Thoracic aorta (tissue), 2 donors: ENCODE measurements at places on chromosomes 3 and 15. TPM values are rescaled to one million over a fixed set of nuclear protein-coding genes. Genes with fewer than 3 reads are reported as not detected.
A peak's percentile ranks its signal among the peaks of the same experiment; 100 is the strongest.

The COL6A5 gene
- total RNA-seq = not detected

- peaks cover 55% of the 10 kb centered on the region for H3K36me3 ChIP-seq
- no peaks in the 10 kb centered on the region for H3K4me1 ChIP-seq
- no peaks in the 10 kb centered on the region for H3K27me3 ChIP-seq
- no peak overlapping the region for H3K27ac ChIP-seq
- no peak overlapping the region for H3K4me3 ChIP-seq
Observed at GRCh38 chr3:123292321-123293310, 90.9 kb downstream of the SEC22A start.

DNA sequence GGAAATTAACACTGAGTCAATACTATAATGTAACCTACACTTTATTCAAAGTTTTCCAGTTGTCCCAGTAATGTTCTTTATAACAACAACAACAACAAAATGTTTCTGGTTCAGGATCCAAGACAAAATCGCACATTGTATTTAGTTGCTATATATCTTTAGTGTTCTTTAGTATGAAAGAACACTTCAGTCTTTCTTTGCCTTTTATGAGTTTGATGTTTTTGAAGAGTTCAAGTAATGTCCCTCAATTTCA, 7.6 kb upstream of the GRAMD1C start:
- no peaks in the 10 kb centered on the region for H3K27me3 ChIP-seq
- no peak overlapping the region for H3K4me3 ChIP-seq
- no peak overlapping the region for H3K27ac ChIP-seq
- DNase-seq = no peak
- no peaks in the 10 kb centered on the region for H3K4me1 ChIP-seq

DNA sequence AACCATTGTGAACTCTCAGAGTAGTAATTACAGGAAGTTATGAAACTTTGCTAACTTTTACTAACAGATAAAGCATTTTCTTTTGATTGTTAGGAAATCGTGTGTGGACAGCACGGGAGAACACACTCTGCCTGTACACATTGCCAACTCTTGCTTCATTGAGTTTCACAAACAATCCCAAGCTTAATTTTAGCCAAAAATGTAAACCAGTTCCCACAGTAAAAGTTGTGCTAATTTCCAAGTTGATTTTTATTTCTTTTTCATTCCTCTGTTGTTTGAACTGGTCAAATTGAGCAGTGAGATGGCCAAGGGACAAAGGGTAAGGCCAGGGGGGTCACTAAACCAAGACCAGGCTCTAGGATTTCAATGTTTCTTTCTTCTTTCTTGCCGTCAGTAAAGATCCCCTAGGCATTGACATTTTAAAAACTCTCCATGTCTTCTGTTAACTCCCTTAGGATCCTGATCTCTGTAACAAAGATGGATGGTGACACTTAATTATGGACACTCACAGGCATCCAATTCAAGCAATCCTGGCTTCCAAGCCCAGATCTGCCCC, 414.9 kb downstream of the RBMS3 start:
- DNase-seq = no peak
- H3K4me3 ChIP-seq = peak overlapping the region; percentile 39
- H3K27me3 ChIP-seq = no peaks in the 10 kb centered on the region
- H3K27ac ChIP-seq = peak overlapping the region; percentile 77
- H3K4me1 ChIP-seq = peaks cover 75% of the 10 kb centered on the region

DNA sequence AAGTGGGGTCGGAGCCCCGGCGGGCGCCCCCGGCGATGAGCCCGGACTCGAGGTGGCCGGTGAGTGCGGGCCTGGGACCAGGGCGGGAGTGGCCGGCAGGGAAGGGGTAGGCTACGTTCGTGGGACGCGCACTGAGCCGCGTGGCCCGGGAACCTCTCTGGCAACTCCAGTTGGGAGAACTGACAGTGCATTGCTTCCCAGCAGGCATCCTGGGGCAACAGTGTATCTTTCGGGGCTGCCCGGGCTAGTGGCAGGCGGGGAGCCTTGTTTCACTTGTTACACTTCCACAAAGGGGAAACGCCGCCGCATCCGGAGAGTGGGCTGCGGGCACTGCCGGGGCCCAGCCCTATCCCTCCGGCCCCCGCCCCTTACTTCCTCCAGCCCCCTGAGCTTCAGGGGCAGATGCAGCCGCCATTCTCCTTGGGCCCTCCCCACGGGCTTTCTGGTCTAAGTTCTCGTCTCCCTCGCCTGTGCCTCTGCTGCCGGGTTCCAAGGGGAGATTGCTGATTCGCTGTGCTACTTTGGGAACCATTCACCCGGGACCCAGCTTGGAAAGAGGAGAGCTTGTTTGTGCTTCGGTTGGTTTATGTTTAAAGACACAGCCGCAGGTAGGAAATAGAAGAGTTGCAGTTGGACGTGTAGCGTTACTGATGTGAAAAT, 675 bp downstream of the BRPF1 start:
- H3K27ac ChIP-seq = peak overlapping the region; percentile 97
- DNase-seq = no peak
- H3K36me3 ChIP-seq = peaks cover 14% of the 10 kb centered on the region
- H3K27me3 ChIP-seq = no peaks in the 10 kb centered on the region

- no peaks in the 10 kb centered on the region for H3K36me3 ChIP-seq
- no peaks in the 10 kb centered on the region for H3K27me3 ChIP-seq
- no peak overlapping the region for H3K4me3 ChIP-seq
- no peak overlapping the region for H3K27ac ChIP-seq
Observed at GRCh38 chr3:158773845-158774830, 27.7 kb upstream of the MFSD1 start.

DNA sequence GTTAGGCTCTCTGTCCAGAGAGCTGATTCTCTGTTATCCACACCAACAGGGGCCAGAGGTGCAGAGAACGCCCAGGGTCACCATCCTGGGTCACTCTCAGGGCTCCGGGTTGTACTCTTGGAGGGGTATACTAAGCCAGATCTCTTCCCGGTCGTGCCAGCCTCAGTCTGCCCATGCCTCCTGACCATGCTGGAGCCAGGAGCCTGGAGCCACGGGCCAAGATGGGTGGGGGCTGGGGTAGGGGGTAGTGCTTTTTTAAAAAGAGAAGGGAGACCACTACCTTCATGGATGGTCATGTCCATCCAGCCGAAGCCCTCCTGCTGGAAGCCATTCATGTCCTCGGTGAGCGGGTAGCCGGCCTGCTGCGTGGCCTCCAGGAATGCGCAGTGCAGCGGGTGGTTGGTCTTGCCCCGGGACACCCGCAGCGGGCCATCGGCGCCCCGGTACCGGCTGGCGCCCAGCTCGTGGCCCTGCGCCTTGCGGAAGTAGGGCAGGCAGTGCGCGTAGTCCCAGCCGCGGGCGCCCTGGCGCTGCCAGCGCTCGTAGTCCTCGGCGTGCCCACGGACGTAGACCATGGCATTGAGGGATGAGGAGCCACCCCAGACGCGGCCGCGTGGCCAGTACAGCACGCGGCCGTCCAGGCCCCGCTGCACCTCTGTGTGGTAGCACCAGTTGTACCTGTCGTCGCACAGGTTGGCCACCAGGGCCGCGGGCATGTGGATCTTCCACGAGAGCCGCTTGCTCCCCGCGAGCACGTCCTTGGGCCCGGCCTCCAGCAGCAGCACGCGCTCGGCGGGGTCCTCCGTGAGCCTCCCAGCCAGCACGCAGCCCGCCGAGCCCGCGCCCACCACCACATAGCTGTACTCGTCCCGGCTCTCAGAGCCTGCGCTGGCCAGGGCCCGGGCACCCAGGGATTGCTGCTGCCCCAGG, 22.9 kb downstream of the CHDH start:
- no peak for DNase-seq
- H3K4me1 ChIP-seq = no peaks in the 10 kb centered on the region
- no peak overlapping the region for H3K4me3 ChIP-seq
- no peaks in the 10 kb centered on the region for H3K27me3 ChIP-seq
- H3K27ac ChIP-seq = no peak overlapping the region

DNA sequence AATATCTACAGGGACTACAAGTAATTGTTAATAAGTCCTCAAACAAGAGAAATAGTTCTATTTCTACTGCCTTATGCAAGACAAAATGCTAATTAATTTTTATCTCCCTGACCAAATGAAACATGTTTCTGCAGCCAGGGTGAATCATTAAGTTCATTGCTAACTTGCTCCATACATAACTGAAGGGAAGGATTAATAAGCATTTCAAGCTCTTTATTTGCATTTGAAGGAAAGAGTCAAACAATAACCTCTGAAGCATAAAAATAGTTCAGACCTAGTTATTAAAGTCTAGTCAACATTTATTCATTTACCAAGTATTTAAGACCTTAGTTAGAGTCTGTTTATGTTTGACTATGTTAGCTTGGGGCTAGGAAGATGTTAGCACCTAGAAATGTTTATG, 120.0 kb downstream of the ATP1B3 start:
- no peak for DNase-seq
- no peak overlapping the region for H3K4me3 ChIP-seq
- no peaks in the 10 kb centered on the region for H3K27me3 ChIP-seq
- H3K4me1 ChIP-seq = peaks cover 7% of the 10 kb centered on the region
- no peaks in the 10 kb centered on the region for H3K36me3 ChIP-seq
- no peak overlapping the region for H3K27ac ChIP-seq

- H3K4me1 ChIP-seq = no peaks in the 10 kb centered on the region
- no peaks in the 10 kb centered on the region for H3K27me3 ChIP-seq
- no peaks in the 10 kb centered on the region for H3K36me3 ChIP-seq
Observed at GRCh38 chr3:54988838-54989630, 61.2 kb upstream of the LRTM1 start.
